NCI-H2081 (cell line): ENCODE measurements at places on chromosomes 11 and 22.

DNA sequence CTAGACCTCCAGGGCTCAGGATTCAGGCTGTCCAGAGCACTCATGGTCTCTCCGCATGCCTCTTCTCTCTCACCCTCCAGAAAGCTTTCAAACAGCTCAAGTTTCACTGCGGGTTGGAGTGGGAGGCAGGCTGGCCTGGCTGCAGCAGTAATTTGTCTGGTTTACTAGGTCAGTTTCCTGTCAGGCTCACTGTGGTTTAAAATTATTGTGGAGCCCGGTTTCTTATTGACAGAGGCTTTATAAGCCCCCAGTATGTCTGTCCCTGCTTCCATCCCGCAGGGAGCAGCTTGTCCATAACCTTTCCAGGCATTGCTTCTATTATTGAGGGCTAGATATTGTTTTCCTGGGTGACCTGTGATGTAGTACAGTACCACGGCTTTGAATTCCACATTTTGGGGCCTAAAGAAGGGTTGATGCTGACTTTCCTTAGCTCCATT, 235.3 kb upstream of the SORL1-AS1 start:
- peak; percentile 39 for DNase-seq

GRCh38 chr22:37137131-37137530, 12.6 kb downstream of the IL2RB start:
- DNase-seq: no peak

- no peak for DNase-seq
Observed at GRCh38 chr11:57649826-57650738, at the start of gene YPEL4. Gene YPEL4, minus strand, starts transcription at chr11:57649912. Its CDS starts 2,805 bp downstream, at chr11:57647107.

GRCh38 chr11:120186456-120186773, 24.4 kb upstream of the OAF start:
- no peak for DNase-seq

DNA sequence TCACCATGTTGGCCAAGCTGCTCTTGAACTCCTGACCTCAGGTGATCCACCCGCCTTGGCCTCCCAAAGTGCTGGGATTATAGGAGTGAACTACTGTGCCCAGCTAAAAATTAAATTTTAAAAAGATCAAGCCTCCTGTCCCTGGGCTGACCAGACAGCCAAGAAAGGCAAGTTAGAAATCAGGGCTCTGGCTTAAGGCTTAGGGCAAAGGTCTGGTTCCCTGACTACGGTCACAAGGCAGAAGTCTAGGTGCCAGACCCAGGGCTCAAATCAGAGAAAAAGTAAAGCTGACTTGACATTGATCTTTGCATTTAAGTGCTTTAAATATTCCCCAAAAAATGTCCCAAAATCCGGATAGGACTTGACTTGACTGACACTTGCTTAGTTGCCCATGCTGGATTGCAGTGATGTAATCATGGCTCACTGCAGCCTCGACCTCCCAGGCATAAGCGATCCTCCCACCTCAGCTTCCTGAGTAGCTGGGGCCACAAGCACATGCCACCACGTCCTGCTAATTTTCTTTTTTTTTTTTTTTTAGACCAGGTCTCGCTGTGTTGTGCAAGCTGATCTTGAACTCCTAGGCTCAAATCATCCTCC, 17.3 kb upstream of the CRKL start:
- DNase-seq: no peak

DNA sequence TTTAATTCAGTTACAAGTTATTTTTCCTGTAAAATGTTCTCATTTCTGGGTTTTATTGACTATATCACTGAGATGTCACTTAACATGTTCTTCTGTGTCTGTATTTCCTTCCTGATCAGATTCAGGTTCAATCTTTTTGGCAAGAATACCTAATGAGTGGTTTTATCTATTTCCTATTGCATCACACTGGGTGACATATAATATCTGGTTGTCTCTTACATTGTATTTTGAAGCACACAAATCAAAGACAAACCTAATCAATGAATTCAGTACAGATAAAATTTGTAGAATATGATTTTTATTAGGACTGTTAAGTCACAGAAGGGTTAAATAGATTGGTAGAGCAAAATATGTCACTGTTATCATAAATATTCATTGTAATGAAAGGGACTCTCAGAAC, 60.4 kb downstream of the BCL2L13 start:
- no peak for DNase-seq

GRCh38 chr11:8070417-8071115, 10.4 kb upstream of the TUB start:
- DNase-seq: no peak

DNA sequence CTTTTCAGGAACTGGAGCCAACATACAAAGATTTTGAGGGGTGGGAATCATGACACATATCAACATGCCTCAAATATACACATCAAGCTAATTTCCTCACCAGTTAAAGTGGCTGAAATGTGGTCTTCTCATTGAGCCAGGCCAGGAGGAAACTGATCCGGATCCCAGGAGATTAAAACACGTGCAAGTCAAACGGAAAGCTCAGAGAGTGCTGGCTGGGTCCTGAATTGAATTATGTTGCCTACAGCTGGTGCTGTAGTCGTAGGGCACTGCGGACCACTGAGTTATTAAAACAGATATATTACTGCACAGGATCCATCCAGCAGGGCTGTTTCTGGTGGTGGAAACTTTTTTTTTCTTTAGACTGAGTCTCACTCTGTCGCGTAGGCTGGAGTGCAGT, 14.1 kb upstream of the WNT7B start:
- no peak for DNase-seq

DNA sequence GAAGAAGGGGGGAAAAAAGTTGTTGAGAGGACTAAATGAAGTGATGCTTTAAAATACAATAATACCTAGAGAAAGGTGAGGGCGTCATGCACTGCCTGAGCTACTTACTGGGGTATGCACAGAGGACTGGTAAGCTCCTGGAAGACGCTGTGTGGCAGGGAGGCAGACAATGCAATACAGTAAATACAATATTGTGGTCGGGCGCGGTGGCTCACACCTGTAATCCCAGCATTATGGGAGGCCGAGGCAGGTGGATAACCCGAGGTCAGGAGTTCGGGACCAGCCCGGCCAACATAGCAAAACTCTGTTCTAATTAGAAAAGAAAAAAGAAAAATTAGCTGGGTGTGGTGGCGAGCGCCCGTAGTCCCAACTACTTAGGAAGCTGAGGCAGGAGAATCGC, 683 bp upstream of the SYTL2 start:
- no peak for DNase-seq

- DNase-seq: no peak
Observed at GRCh38 chr11:117529816-117530215, 202.2 kb downstream of the CEP164 start.

DNA sequence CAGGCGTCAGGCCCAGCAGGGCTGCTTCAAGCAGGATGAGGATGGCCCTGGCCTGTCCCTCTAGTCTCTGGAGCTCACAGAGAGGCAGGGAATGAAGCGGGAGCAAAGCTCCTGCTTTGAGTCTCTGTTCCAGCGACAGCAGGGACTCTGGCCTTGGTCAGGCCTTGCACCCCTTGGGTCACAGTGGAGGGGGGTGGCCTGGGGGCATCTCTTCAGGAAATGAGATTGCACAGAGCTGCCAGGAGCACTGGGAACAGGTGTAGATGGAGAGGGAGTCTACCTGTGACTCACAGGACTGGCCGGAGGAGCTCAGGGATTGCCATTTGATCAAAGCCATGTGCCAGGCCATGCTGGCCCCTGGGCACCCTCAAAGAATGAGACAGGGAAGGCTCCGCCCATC, 1.6 kb downstream of the ANO1 start:
- DNase-seq: no peak

- DNase-seq: no peak
Observed at GRCh38 chr11:62082292-62082657, 41.5 kb upstream of the INCENP start.

- no peak for DNase-seq
Observed at GRCh38 chr22:48238966-48239365, 1476.5 kb downstream of the TBC1D22A start.

DNA sequence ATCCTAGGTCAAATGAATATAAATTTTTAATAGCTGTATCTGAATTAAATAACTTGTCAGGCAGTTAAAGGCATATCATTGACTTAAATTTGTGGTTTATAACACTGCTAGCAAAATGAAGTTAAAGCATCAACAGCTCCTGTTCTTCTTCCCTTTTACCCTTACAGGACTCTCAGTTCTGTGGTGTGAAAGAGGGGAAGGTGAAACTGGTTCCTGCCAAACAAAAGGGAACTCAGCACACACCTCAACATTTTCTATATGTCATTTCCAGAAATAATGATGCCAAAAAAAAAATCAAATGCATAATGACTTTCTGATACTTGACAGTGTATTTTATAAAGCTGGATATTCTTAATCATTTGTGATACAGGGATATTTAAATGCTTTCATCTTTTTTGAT, 21.2 kb downstream of the ARL14EP start:
- no peak for DNase-seq

- DNase-seq: no peak
Observed at GRCh38 chr22:46203601-46203980, 46.5 kb downstream of the CDPF1 start.

GRCh38 chr22:35446365-35446764, 46.4 kb downstream of the MCM5 start:
- no peak for DNase-seq

DNA sequence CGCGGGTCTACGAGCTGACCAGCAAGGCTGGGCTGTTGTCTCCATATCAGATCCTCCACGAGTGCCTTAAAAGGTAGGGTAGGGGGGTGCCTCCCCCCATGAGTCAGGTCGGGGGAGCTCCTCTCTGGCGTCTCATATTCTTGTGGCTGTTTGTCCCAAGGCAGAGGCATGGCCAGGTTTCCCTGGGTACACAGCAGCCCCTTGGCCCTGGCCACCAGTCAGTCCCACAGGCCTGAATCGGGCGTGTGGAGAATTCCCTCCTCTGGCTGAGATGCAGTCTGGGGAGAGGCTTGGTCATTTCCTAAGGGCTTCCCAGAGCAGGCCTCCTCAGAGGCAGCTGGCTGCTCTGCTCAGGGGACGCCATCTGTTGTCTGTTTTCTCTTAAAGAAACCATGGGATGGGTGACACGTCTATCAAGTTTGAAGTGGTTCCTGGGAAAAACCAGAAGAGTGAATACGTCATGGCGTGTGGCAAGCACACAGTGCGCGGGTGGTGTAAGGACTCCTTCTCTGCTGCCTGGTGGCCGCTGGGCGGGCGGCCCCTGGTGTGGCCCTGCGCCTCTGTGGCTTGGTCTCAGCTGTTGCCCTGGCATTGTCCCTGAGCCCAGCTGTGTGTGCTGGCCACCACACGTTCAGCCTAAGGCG, 9.6 kb upstream of the RANBP1 start:
- DNase-seq: no peak

DNA sequence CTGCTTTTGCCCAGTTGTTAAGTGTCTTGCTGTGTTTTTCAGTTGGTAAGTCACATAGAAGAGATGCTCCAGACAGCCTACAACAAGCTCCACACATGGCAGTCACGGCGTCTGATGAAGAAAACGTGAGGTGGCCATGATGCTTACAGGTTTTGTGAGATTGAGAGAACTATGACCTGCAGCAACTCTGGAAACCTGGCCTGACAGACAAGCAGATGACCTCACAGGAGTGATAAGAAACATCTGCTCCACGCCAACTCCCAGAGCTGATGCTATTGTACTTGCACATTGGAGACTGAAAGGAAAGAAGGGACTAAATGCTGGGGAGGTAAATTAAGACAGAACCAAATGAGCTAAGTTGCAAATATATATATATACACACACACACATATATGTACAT, 28.6 kb upstream of the LDHA start:
- DNase-seq: no peak

- no peak for DNase-seq
Observed at GRCh38 chr11:99884750-99885149, 802.3 kb upstream of the ARHGAP42 start.
